Activated naive CD8-positive, alpha-beta T cell treated with anti-CD3 and anti-CD28 coated beads, Interleukin-2, amount 50 U/mL, for 16 hours (primary cell): ENCODE measurements at places on chromosomes 7 and 10.

- no peak for DNase-seq
Observed at GRCh38 chr7:107959527-107959898, 43.4 kb downstream of the LAMB1 start.

- no peak for DNase-seq
Observed at GRCh38 chr10:54742416-54742815, 58.6 kb downstream of the PCDH15 start.

DNA sequence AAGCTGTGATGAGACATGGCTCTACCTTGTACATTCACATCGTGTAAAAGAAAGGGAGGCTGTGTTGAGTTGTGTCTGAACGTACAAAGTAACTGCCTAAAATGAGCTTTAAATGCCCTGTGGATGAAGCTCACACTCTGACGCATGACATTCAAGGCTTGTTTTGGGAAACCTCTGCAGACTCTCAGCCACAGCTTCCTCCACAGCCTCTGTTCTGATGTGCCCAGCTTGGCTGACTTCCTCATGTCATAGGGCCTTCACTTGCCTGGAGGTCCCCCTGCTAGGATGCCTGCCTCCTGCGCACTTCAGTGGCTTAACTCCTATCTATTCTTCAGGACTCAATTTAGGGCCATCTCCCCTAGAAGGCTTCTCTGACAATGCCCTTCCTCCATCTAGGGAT lies 230.0 kb upstream of the HABP2 start:
- no peak for DNase-seq

- DNase-seq = no peak
Observed at GRCh38 chr7:101905203-101905865, 87.9 kb downstream of the CUX1 start.

DNA sequence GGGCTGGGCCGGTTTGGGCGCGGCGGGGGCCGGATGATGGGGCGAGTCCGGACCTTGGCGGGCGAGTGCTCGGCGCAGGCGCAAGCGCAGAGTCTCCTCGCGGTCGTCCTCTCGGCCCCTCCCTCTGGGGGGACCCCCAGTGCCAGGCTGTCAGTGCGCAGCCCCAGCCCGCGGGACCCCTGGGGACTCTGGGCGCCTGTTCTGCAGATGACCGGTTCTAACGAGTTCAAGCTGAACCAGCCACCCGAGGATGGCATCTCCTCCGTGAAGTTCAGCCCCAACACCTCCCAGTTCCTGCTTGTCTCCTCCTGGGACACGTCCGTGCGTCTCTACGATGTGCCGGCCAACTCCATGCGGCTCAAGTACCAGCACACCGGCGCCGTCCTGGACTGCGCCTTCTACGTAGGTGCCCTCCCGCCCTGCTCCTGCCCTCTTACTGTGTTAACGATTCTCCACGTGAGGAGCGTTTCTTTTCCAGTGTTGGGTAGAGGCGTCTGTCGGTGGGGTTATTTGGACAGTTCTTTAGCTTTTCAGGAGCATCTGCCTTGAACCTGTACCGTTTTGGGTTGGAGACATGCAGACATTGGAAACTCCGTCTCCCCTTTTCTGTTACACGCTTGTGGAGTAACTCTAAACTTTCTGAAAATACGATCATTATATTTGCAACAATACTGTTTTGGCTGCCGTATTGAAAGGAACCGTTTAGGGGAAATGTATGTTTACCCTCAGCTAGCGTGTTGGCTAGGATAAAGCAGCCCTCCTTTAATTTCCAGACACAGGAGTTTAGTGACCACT lies 706 bp downstream of the BUB3 start:
- DNase-seq = no peak

GRCh38 chr10:48357631-48358030 lies 51.2 kb downstream of the MAPK8 start:
- DNase-seq = no peak

DNA sequence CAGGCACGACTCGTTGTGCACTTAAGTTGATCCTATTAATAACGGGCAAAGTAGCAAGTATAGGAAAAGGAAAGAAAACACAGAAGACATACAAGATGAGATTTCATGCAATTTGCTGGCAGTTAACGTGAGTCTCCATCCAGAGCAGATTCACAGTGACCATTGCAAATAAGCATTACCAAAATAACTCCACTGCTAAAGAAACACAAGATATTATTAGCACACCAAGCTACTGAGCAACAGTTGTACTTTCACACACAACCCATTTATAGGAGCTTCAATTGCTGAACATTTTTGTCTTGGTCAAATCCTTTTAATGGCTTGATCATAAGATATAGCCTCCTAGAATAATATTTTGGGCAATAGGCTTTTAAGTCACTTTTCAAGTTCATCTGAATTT lies 187.7 kb upstream of the HGF start:
- no peak for DNase-seq

DNA sequence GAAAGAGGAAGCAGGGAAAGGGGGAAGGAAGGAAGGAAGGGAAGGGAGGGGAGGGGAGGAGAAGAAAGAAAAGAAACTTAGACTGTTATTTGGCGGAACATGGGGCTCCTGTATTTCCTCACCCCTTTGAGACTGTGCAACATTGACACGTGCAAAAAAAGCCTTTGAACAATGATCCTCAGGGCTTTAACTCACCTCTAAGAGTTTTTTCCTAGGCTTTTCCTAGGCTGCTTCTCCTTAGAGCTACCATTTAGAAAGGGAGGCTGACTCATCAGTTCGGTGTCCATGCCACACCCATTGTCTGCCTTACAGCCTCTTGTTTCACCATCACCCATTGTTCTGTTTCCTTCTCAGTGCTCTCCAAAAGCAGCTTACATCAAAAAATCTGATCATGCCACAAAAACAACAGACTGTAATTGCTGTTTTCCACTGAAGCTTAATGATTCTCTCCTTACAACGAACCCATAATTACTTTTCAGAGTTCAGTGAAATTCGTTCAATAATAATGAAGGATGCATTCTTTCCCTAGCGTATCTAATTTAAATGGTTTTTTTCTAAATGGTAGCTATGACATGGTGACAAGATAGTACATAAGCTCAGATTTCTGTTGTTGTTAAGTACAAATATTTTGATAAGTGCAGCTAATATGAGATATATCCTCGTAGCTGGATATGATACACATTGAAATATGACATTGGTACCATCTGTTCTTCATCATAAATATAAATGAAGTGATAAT lies 90.8 kb downstream of the PRLHR start:
- DNase-seq = no peak

DNA sequence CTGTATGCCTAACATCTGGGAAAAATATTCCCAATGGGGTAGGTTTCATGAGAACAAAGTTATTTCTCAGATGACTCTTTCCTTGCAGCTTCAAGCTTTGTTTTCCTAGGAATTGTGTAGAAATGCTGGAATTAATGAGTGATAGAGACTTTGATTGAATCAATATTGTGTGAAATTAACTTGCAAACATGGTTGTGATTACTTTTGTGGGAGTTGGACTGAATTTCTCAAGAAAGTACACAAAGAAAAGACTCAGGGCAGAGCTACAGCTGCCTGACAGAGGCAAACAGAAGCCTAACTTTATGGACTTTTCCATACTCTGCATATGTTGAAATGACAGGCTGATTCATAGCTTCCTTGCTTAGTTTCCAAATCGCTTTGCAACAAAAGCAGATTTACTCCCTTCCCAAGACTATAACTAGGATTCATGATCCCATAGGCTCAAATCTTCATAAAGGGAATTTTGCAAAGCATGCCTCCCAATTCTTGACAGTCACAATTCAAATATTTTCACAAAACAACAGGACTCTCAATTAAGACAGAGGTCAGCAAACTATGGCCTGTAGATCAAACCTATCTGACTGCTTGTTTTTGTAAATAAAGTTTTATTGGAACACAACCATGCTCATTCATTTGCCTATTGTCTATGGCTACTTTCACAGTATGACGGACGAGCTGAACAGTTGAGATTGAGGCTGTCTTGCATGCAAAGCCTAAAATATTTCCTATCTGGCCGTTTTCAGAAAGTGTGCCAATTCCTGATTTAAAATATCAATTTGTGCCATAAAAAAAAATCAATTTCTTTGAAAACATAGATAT lies 27.6 kb downstream of the NRP1 start:
- no peak for DNase-seq

- DNase-seq = no peak
Observed at GRCh38 chr10:52284416-52285013, 29.6 kb upstream of the DKK1 start.

- DNase-seq = no peak
Observed at GRCh38 chr10:96505150-96506136, 8.3 kb downstream of the TLL2 start.

DNA sequence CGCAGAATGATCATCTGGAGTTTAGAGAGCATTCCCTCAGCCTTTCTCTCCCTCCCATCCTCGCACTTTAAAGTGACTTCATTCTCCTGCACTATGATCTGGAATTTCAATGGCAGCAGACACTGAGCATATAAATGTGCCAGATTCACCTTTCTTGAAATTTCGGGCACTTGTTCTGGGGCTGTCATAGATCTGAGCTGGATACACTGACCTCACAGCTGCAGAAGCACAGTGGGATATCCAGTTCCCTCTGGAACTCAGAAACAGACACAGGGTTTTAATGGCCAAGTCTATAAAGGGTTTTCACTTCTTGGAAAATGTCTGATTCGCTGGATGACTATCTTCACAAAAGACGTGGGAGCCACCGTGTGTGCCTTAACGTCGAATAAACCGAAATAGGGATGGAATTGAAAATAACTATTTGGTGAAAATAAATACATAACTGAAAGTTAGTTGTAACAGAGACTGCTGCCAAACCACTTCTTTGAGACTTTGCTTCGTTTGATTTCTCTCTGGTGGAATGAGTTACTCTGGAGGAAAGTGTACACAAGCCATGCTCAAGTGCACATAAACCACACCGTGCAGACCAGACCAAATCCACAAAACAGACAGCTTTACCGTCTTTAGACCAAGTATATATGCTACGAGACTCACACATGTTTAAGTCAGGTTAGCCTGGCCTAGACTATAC lies 126.1 kb downstream of the SVIL start:
- no peak for DNase-seq

- DNase-seq = no peak
Observed at GRCh38 chr7:71697400-71697799, 565.5 kb downstream of the GALNT17 start.

- no peak for DNase-seq
Observed at GRCh38 chr10:122098924-122099323, 110.0 kb downstream of the TACC2 start.

DNA sequence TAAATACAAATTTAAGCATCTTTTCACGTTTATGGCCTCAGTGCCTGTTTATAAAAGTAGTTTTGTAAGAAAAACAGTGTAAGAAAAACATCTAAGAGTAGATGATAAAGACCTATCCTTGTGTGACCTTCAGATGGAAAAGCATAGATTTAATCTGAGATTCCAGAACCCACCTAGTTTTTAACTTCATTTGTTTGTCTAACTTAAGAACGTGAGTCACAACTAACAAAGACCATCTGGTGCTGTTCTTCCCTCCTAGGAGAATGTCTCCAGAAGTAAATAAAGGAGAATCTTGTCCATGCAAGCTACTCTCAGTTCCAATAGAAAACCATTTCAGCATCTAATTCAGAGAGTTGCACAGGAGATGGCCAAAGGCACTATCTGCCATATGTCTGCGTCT lies 265.4 kb upstream of the C7orf33 start:
- no peak for DNase-seq

DNA sequence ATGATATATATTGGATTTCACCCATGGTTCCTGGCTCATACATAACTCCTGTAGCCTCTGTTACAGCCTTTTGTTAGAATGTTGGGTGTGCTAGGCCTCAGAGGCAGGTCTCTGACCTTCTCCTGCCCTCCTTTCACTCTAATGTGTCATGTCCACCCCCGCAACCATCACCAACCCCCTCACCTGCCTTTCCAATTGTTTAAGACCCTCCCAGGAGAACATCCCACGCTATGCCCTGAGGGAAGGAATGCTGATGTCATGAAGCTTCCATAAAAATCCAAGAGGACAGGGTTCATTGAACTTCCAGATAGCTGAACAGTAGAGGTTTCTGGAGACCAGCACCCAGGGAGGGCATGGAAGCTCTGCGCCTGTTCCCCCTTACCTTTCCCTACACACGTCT lies 30.8 kb upstream of the C10orf67 start:
- DNase-seq = no peak

- DNase-seq = no peak
Observed at GRCh38 chr10:1216574-1217236, 160.5 kb downstream of the WDR37 start.

GRCh38 chr10:12806228-12807095 lies 195.1 kb downstream of the CCDC3 start:
- no peak for DNase-seq

- no peak for DNase-seq
Observed at GRCh38 chr10:13201132-13201531, 33.0 kb downstream of the UCMA start.

GRCh38 chr7:116779216-116779615 lies 83.2 kb upstream of the CAPZA2 start:
- DNase-seq = no peak

DNA sequence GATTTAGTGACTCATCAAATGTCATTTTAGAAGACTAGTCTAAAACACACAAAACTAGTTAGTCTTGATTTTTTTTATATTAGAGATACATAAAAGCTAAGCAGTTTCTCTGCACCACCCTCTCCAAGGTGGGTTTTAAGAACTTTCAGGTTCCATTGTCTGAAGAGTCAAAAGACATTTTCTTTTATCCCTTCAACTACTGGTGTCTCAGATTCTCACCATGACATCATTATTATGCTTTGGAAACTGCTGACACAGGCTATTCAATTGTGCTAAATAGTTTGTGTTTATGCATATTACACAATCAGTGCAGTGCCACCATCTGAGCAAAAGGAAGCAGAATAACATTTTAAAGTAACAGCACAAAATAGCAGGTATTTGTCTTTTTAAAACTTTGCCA lies 52.2 kb downstream of the IGF2BP3 start:
- DNase-seq = no peak

- no peak for DNase-seq
Observed at GRCh38 chr7:7510794-7511193, 24.9 kb downstream of the COL28A1 start.

DNA sequence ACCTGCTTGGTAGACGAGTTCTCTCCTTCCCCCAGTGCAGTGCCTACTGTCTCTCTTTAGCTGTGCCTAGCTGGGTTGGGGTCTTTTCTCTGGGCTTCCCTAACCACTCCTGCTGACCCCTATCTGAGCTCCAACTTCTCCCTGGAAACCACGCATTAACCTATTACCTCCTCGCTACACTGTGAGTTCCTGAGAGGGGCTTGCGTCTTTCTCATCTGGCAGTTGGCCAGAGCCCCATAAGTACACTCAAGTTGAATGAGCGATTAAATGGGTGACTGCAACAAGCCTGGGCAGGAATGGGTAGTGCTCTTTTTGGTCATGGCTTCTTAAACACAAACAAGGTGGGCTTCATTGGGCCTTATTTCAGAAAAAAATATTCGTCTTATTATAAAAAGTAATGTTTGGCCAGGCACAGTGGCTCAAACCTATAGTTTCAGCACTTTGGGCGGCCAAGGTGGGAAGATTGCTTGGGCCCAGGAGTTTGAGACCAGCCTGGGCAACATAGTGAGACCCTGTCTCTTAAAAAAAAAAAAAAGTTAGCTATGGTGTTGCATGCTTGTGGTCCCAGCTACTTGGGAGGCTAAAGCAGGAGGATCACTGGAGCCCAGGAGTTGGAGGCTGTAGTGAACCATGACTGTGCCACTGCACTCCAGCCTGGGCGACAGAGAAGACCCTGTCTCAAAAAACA lies 41.4 kb downstream of the SYPL1 start:
- no peak for DNase-seq
